ENCODE measurements at places on chromosomes 1 and 21.

DNA sequence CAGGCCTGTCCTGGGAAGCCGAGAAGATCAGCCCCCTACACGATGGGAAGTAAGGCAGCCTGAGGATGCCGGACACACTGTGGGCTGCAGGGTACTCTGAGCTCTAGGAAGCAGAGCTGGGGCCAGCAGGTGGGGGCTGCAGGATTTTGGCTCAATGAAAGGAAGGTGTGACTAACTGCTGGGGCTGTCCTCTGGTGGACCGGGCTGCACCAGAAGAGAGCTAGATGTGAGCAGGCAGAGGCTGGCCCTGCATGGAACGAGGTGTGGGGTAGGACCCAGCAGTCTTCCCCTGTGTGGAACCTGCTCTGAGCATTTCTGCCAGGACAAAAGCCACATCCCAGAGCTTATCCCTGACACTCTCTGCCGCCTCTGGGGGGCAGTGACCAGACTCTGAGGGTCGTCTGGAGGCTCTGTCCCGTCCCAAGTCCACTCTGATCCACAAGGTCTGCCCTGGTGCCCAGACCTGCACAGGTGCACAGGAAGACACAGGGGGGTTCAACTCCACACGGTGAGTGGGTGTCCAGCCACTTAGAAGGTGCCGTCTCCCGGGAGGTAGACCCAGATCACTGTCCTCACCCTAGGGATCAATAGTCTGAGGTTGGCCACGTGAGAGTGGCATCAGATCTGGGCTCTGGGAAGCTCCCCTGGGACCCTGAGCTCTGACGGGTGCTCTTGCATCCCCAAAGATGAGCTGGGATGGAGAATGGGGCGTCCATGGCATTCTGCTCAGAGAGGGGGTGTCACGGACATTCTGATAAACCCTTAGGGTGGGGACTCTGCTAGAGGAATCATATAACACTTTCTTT, 187.6 kb upstream of the VAMP3 start:
- no peak for DNase-seq

DNA sequence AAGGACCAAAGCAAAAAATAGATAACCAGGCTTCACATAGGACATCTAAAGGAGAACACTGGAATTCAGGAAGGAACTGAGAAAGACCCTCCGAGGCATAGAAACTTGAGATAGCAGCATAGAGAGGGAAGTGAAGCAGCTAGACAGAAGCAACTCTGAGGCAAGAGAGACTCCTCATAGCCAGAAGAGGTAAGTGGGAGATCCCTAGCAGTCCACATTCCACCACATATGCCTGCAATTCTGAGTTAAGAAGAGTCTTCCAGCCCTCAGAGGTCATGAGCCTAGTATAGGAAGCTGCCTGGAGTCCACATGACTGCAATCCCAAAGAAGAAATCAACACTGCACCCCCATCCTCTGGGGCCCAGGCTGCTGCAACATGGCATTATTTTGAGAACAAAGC, 13.9 kb upstream of the FGGY start:
- DNase-seq, result no peak

DNA sequence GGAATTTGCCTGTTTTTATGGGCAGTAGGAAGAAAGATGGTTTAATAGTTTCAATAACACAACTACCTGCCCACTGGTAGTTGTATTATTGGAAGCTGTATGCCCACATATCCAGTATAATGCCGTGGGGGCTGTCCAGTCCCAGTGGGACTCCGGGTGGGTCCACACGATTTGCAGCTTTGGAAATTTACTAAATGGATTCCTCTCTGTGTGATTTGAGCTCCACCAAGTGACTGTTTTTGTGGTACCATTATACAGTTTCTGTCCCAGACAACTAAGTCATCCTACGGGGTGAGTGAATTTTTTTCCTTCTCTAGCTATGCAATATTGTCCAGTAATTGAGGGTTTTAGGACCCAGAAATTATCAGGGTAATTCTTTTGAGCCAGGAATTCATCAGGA, 86.8 kb downstream of the PLA2G4A start:
- no peak for DNase-seq

DNA sequence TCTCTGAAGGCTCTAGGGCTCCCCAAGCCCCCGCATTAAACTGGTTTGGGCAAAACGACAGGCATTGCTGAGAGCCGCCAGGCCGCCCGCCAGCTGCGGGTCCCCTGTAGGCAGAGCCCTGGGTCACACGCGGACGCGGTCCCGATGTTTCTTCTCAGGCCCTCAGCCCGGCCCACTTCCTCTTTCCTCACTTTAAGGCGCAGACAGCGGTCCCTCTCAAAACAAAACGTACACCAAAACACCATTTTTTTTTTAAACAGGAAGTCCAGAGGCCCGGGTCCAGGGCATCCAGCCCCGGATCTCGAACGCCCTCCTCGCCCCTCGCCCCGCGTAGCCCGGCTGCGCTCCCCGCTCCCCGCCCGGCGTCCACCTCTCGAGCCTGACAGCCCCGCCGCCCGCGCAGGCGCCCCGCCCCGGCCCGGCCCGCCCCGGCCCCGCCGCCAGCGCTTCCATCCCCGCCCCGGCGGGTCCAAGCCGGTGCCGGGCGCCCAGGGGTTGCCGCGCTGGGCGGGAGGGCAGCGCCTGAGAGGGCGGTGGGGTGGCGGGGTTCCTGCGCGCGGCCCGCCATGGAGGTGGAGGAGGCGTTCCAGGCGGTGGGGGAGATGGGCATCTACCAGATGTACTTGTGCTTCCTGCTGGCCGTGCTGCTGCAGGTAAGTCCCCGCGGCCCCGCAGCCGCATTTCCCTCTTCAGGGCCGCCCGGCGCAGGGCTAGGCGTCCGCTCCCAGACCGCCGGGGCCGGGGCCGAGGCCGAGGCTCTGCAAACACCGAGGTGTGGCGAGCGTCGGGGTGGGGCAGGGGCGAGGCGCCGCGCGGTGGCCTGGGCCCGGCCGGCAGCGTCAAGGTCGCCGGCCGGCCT, at the start of gene SLC22A15:
TSS of gene SLC22A15 (plus strand) at position 452 of the 859 bp plus-strand sequence. CDS start at position 567, 115 bp downstream.
- peak; percentile 48 for DNase-seq

GRCh38 chr1:231628207-231628876, 1.8 kb downstream of the DISC1 start:
- DNase-seq, result peak; percentile 50

DNA sequence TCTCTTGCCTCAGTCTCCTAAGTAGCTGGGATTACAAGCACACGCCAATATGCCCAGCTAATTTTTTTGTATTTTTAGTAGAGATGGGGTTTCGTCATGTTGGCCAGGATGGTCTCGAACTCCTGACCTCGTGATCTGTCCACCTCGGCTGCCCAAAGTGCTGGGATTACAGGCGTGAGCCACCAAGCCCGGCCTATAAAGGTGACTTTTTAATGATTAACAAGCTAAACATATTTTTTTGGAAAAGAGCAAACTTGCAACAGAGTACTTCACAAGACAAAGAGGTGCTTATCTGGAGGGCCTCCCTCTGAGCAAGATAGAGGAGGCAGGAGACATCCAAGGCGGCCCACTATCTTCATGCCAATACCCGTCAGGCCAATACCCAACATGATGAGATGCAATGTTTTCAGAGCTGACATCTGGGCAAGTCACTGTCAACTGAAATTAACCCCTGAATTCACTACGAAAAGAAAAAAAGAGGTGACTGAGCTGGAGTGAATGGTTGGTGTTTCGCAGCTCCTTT, 10.5 kb downstream of the BCAR3 start:
- no peak for DNase-seq

DNA sequence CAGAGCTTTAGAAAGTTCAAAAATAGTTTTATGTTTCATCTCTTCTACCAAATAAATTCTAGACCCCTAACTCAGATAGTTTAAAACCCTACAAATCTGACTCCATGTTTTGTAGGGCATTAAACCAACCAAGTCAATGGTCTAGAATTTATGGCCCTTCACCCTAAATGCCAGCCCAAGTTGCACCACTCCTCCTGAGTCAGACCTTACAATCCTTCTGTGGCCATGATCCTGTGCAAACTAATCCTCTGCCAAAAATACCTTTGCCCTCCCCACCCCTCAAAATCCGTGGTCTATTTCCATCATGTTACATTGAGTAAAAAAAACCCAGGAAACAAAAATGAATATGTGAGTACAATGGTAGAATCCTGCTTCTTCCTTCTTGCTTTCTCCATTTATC, 179.3 kb downstream of the NR5A2 start:
- no peak for DNase-seq

GRCh38 chr1:91833946-91834345, 52.0 kb downstream of the TGFBR3 start:
- no peak for DNase-seq

DNA sequence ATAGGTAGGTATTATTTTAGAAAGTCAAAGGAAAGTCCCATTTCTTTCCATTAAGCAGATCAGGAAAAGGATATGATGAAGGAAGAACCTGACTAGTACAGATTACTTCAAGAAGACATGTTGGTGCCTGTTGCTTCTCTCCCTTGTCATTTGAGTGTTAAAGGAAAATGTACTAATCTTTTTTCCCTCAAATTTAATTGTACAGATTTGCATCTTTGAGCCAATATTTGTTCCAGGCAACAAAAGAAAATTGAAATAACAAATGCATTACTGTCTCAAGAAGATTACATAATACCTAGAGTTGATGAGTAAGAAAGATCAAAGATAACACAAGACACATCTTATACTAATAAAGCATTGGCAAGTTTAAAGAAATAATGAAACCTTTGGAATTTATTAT, 566.9 kb upstream of the ZP4 start:
- DNase-seq, result no peak

GRCh38 chr1:42206164-42206563, 41.6 kb upstream of the GUCA2A start:
- DNase-seq, result no peak

GRCh38 chr1:50978144-50978851, 8.3 kb downstream of the CDKN2C start:
- DNase-seq, result peak; percentile 44

- no peak for DNase-seq
Measured at GRCh38 chr1:222020553-222020952, 278.7 kb upstream of the DUSP10 start.

- DNase-seq, result no peak
Measured at GRCh38 chr1:163768576-163768975, 446.8 kb downstream of the NUF2 start.

- no peak for DNase-seq
Measured at GRCh38 chr1:158999316-159000069, 10.2 kb upstream of the IFI16 start.

- DNase-seq, result no peak
Measured at GRCh38 chr1:243554686-243555085, 295.4 kb downstream of the AKT3 start.

GRCh38 chr1:15154480-15155036, 1.0 kb downstream of the TMEM51 start:
- no peak for DNase-seq

DNA sequence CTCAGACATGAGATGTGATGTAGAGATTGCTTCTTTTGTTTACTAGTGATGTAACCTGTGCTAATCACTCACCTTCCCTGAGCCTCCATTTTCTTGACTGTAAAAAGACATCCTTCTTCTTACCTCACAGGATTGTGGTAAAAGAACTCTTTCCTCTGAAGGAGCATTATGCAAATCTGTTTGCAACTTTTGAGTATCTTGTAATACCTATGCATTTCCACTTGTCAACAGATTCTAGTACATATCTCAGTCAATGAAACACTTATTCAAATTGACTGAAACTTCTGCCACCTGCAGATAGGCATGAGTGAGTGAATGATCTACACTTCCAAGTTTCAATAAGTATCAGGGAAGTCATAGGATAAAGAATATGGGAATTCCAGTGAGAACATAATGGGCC, 174.7 kb downstream of the HHIPL2 start:
- DNase-seq, result no peak

GRCh38 chr1:183506561-183506960, 34.3 kb downstream of the SMG7 start:
- DNase-seq, result no peak

DNA sequence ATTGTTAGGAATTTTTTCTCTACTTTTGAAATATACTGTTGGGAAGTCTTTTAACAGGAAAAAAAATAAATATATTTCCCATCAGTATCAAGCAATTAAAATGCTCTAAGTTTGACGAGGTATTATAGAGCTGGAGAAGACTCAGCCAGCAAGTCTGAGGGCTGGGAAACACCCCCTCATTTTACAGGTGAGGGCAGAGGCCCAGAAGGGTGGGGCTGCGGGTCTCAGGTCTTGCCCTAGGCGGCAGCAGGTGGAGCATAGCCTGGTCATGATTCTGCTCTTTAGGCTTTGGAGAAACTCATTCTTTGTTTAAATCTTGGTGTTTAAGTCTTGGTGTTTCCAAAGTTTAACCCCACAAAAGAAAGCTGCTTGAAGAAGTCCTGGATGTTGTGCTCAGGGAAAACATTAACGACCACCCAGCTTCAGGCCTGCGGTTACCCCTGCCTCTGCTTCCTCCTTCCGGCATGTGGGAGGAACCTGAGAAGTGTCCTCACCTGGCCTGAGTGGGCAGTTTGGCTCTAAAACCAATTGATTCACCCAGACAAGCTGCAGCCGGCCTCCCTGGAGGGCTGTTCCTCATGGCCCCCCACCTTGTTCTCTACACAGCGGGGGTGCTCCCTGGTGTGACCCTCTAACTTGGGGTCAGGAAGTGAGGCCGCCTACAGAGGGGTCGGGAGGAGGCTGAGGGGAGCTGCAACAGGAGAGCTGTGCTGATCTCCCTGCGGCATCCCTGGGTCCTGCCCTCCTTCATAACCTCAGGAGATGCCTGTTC, 41.7 kb downstream of the OLFML2B start:
- DNase-seq, result no peak

DNA sequence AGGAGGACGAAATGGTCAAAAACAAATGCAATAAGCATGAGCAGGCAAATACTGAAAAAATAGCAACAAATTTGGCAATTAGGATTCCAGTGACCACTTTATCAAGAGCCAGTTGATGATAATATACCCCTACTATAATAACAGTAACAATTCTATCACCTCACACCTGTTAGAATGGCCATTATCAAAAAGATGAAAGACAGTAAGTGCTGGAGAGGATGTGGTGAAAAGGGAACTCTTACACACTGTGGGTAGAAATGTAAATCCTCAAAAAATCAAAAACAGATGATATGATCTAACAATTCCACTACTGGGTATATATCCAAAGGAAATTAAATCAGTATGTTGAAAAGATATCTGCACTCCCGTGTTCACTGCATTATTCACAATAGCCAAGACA, 114.3 kb upstream of the GFI1 start:
- DNase-seq, result no peak

DNA sequence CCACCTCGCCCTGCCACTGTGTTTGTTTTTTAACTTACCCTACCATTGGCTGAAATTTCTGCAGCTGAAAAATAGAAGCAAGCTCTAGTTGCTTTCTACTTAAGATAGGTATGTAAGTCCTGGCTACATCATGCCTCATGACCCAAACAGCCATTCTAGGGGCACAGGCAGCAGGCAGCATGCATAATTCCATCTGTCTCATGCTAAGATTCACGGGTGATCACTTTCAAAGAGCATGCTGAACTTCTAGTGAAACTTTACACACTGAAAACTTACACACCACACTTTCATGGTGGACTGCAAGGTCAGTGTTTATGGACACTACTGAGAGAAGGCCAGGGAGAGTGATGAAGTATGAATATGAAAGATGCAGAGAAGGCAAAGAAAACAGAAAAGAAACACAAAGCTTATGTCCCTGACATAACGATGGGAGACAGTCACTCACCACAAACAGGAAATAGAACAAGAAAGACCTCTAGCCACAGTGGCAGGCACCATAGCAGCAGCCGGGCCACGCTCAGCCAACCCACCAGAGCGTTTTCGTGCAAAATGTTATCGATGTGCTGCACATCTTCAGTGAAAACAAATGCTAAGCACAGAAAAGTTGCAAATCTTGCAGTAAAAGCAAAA, 102.3 kb upstream of the TIAM1 start:
- peak; percentile 34 for DNase-seq

All from stimulated activated naive CD8-positive, alpha-beta T cell treated with anti-CD3 and anti-CD28 coated beads, Interleukin-15, amount 100 ng/mL, for 72 hours (primary cell).